ENCODE measurements at places on chromosomes 7 and 10. TPM values are rescaled to one million over a fixed set of nuclear protein-coding genes. Genes with fewer than 3 reads are reported as not detected.
A peak's percentile ranks its signal among the peaks of the same experiment; 100 is the strongest.

The DEPP1 gene
- polyA plus RNA-seq = 5.3 TPM

DNA sequence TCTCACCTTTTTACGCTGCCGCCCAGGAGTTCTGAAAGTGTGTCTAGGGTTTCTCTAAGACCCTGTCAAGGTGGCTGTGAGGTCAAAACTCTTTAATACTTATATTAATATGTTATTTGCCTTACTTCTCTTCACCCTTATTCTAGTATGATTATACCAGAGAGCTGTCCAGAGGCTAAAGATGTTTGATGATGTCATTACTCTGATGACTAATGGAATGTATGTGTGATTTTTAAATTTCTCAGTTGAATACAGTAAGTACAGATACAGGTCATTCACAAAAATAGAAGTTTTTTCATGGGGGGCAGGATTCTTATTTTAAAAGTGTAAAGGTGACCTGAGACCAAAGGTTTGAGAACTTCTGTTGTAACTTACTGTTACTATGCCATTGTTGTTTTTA lies 150.6 kb upstream of the FOXP2 start:
- DNase-seq = no peak

The AMPH gene
- polyA plus RNA-seq = 0.05 TPM

The ENTPD1 gene
- polyA plus RNA-seq = 0.02 TPM

The PLPP4 gene
- 27.9 TPM for polyA plus RNA-seq

The RINT1 gene
- polyA plus RNA-seq = 13.1 TPM

DNA sequence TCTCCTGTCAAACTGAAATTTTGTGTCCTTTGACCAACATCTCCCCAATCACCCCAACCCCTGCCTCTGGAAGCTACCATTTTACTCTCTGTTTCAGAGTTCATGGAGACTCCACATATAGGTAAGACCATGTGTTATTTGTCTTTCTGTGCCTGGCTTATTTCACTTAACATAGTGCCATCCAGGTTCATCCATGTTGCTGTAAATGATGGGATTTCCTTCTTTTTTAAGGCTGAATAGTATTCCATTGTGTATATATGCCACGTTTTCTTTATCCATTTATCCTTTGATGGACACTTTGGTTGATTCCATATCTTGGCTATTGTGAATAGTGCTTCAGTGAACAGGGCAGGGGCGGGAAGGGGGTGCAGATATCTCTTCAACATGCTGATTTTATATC lies 18.0 kb upstream of the FBXW4 start:
- DNase-seq = no peak

- no peak for DNase-seq
Measured at GRCh38 chr10:72886621-72887020, 6.9 kb upstream of the OIT3 start.

- peak; percentile 60 for DNase-seq
Measured at GRCh38 chr7:44223362-44224079, 22.7 kb downstream of the YKT6 start.

The KEL gene
- 0.05 TPM for polyA plus RNA-seq

DNA sequence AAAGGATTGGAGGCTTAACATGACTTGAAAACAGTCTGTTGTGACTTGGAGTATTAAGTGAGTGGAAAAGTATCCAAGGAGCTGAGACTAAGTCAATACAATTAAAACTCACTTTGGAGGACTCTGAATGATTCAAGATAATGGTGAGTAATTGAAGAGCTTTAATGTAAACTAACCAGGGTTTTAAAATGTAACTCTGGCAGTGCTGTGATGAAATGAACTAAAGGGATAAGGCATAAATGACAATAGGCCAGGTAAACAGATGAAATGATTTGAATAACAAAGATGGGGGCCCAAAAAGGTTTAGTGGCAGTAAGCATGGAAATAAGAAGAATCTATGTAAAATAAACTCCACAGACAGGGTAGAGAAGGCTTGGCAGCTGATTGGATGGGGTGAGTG lies 316.5 kb upstream of the CACNA2D1 start:
- DNase-seq = no peak

DNA sequence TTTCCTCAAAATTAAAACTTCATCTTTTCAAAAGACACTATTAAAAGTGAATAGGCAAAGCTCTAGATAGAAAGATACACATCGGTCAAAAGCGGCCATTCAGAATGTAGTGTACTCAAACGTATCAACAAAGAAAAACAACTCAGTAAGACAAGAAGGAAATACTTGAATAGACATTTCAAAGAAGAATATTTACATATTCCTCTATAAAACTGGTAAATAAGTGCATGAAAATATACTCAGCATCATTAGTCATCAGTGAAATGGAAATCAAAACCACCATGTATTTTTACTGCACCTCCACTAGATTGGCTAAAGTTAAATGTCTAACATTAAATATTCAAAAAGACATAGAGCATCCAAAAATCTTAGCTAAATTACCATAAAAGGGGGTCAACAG lies 551.1 kb upstream of the SORCS1 start:
- DNase-seq = no peak

The NODAL gene
- not detected for polyA plus RNA-seq

The PDCD11 gene
- polyA plus RNA-seq = 29.8 TPM

GRCh38 chr7:24732646-24733413 lies 24.4 kb downstream of the GSDME start:
- no peak for DNase-seq

DNA sequence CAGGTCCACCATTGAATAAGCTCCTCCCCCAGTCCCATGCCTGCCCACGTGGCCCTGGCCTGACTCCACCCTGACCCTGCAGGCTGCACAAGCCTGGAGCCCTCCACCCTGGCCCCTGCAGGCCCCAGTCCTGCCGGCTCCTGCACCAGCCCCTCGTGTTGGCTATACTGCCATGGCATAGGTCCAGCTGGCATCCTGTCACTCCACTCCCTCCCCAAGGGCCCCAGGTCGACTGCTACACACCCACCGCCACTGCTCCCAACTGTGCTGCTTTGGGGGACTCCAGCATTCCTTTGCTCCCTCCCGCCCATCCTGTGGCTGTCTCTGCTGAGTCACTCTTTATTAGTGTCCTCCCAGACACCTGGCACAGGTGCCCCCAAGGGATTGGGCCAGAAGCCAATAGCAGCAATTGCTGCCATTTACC lies 32.4 kb upstream of the HSPA12A start:
- no peak for DNase-seq

GRCh38 chr7:16774294-16774693 lies 20.7 kb downstream of the TSPAN13 start:
- no peak for DNase-seq

The SYT15 gene
- polyA plus RNA-seq = 0.07 TPM

The CDCA7L gene
- polyA plus RNA-seq = 18.4 TPM

GRCh38 chr10:78229489-78229888 lies 195.8 kb downstream of the RPS24 start:
- no peak for DNase-seq

DNA sequence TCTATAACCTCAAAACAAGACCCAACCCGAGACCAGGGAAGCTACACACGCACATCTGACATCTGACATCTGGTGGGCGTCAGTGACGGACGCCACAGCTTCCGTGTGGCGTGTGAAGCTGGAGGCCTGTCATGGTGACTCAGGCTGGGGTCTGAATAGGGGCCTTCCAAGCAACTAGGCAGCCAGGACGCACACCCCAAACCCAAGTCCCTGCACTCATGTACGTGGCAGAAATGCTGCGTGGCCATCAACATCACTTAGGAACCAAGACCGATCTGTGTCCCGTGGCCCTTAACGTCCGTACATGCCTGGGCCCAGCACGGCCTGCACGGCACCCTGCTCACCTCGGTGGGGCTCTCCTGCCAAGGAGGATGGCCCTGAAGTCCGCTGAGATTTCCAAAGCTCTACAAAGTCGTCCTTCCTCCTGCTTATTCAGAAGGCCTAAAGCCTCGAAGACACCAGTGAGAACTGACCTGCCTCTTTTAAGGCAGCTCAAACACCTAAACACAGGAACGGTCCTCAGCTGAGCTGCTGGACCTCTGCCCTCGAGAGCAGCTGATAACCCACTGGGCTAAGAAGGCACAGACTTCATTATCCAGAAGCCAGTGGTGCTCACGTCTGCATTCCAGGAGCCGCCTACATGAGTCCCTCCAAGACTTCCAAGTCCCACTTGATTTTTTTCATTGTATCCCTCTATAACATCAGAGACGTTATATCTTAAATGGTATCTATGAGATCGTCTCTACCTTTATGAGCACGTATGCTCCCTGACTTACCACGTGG lies 82.5 kb downstream of the DIP2C start:
- DNase-seq = no peak

The ANKRD7 gene
- 0.44 TPM for polyA plus RNA-seq

- no peak for DNase-seq
Measured at GRCh38 chr7:51444936-51445335, 128.3 kb upstream of the COBL start.

GRCh38 chr7:158344706-158345300 lies 242.8 kb downstream of the PTPRN2 start:
- DNase-seq = no peak

GRCh38 chr7:43725251-43725650 lies 4.1 kb downstream of the COA1 start:
- no peak for DNase-seq

DNA sequence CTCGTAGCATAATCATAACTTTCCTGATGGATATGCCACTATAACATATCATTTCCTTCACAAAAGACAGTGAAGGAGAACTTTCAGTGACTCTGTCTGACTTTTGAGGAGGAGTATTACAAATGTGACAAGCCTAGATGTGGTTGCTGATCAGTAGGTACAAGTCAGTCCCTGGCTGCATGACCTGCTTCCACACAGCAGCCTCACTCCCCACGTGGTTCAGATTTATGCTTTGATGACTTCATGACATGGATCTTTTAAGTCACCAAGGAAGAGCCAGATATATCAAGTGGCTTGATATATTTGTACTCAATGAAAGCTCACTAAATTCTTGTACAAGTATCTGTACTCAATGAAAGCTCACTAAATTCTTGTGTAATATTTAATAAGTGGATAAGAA lies 50.9 kb upstream of the MKLN1 start:
- DNase-seq = no peak

The SEMA3A gene
- polyA plus RNA-seq = 16.5 TPM

DNA sequence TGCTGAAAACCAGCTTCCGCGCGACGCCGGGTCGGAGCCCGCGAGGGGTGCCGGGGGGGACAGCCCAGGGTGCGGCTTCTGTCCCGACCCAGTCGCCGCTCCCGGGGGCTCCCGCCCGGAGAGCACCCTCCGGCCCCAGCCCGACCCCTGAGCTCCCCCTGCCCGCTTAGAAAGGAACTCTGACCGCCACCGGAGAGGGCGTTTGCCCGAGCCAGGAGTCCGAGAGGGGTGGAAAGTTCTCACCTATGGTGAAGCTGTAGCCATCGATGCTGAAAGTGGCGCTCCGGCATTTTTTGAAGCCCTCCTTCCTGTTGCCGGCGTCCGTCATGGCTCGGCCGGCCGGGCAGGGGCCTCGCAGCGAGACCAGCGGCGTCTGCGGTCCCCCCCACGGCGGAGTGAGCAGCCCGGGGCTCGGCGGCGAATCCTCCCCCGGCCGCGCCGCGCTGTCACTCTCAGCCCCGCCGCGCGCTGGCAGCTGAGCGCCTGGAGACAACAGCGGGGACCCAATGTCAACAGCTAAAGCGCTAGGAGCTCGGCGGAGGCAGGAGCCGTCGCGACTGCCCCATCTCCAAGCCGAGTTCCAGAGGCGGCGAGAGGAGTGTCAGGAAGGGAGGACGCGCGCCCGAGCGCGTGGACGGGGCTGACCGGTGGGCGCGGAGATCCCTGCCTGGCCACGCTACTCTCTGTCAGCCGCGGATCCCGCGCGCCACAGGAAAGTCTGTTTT lies 191.6 kb downstream of the LSM5 start:
- DNase-seq = peak; percentile 43

- no peak for DNase-seq
Measured at GRCh38 chr10:76150876-76151288, 719.5 kb downstream of the LRMDA start.

GRCh38 chr10:103983367-103983911 lies 16.5 kb downstream of the SLK start:
- DNase-seq = no peak

The SSC4D gene
- polyA plus RNA-seq = 2.0 TPM

- no peak for DNase-seq
Measured at GRCh38 chr7:1898628-1899185, 228.6 kb downstream of the ELFN1 start.

DNA sequence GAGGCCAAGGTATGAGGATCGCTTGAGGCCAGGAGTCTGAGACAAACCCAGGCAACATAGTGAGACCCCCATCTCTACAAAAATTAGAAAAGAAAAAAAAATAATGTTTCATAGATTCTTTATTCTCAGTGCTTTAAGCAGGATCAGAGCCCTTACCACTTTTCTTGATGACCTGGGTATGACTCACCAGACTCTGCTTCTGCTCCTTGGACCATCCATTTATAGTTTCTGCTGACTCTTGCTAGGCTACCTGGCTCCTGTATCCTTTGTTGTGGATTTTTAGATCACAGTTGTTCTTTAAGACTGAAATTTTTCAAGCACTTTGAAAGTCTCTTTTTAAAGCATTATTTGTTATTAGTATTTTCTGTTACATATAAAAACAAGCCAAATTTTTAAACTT lies 411.1 kb downstream of the GFRA1 start:
- no peak for DNase-seq

- DNase-seq = no peak
Measured at GRCh38 chr10:61049386-61049785, 105.4 kb upstream of the RHOBTB1 start.

DNA sequence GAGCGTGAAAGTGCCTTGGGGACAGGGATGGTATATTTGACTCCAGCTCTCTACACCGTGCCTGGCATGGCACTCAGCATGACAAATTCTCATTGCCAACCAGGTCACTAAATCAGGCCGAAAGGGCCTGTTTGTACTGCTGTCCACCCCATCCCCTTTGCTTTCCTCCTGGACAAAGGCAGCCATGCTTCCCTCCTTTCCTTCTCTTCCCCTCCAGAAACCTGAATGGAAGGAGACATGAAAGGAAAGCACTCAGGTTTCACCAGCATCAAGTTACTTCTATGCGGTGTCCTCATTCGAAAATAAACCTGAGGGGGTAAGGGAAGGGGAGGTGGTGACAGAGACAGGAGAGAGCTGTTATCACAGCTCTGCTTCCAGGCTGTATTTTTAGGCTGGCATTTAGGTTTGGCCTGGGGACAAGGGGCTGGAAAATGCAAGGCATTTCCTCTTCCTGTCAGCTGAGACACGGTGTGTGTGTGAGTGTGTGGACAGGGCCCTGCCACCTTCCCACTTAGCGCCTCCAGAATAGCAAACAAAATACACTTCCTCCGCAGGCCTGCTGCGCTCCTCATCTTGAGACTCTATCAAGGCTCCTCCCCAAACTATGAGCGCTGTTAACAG lies 79.9 kb upstream of the COL13A1 start:
- DNase-seq = no peak

DNA sequence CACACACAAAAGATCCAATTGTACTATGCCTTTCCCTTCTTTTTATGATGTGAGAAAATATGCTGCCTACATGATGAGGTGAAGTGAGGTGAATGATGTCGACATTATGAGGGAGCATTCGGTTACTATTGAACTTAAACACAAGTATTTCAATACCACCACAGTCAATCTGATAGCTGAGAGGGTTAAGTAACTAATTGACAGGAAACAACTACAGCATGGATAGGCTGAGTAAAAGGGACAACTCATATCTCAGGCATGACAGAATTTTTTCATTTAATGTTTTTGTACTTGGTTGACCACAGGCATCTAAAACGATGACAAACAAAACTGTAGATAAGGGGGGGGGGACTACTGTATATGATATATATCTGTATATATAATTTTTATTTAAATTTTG lies 488.9 kb downstream of the SH2D4B start:
- DNase-seq = no peak
